ENCODE measurements at places on chromosomes 2 and 18.

DNA sequence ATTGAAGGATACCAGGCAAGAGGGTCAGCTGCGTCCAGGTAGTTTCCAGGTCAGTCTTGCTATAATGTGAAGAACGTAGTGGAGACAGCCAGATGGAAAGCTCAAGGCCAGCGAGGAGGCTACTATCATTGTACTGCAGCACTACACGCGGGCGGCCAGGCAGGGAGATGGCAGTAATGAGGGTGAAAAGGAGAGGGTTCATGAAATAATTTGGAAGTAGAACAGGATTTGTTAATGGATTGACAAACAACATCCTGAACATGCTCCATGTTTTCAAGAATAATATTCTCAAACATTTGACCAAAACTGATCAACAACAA lies 17.1 kb downstream of the SPIRE1 start:
- DNase-seq, result no peak

GRCh38 chr2:206361407-206362045 lies 81.8 kb upstream of the ADAM23 start:
- no peak for DNase-seq

GRCh38 chr2:133780099-133780996 lies 212.1 kb upstream of the NCKAP5 start:
- no peak for DNase-seq

GRCh38 chr18:57333940-57334339 lies 18.4 kb upstream of the ST8SIA3 start:
- DNase-seq, result no peak

DNA sequence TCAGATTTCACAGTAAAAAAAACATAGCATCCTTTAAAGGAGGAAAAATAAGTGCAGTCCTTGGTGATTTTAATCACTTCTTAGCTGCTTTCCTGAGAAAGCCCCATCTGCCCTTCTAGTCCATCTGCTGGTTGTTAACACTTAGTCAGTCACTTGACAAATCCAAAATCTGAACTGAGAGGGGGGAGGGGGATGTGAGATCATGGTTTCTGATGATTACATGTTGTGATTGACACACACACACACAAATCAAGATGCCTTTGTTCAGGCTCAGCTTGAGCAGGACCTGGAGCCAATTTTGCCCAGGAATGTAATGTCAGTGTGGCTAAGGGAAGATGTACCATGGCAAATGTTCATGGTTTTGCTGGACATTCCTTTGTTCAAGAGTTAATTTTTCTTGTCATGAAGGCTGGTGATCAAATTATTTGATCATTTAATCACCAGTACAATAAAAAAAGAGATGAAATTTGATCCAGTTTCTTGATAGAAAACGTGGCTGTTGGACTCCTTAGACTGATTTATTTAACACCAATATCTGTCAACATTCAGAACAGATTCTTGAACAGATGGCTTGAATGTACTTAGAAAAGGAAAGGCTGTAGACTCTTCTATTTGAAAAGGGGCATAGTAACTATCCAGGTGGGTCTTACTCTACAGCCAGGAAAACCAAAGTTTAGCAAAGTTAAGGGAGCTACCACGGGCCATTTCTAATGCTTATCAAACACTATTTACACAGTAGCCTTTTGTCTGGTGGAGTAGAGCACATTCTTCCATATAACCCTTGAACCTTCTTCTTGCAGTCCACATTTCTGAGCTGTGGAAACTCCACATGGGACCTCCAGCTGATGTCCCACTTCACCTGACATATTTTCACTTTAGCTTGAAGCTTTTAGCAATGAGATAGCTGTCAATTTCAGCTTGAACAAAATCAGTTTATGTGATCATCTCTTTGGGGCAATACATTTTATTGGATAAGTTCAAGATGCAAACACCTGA lies 408.7 kb downstream of the PIK3C3 start:
- no peak for DNase-seq

GRCh38 chr2:167963899-167964649 lies 283.3 kb downstream of the STK39 start:
- DNase-seq, result no peak

- DNase-seq, result no peak
These were observed 6.1 kb upstream of the FAM171B start for GRCh38 chr2:186687807-186688211.

DNA sequence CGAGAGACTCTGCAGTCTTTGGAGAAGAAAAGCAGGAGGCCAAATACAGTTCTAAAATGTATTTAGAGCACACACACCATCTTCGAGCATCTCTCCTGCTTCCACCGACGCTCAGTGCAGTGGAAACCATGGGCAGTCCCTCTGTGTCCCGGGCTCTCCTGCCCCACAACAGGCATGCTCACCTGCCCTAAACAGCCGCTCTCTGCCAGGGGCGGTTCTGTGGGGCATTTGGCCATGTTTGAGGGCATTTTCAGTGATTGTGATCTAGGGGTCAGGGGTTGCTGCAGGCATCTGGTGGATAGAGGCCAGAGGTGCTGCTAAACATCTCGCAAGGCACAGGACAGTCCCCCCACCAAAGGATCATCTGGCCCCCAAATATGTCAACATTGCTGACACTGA lies 55.8 kb downstream of the EMX1 start:
- DNase-seq, result no peak

- DNase-seq, result no peak
These were observed 39.7 kb upstream of the HDAC4 start for GRCh38 chr2:239440511-239440959.

- no peak for DNase-seq
These were observed 378.9 kb downstream of the NBAS start for GRCh38 chr2:15182275-15182674.

GRCh38 chr2:108536133-108536780 lies 2.0 kb downstream of the LIMS1 start:
- DNase-seq, result no peak

DNA sequence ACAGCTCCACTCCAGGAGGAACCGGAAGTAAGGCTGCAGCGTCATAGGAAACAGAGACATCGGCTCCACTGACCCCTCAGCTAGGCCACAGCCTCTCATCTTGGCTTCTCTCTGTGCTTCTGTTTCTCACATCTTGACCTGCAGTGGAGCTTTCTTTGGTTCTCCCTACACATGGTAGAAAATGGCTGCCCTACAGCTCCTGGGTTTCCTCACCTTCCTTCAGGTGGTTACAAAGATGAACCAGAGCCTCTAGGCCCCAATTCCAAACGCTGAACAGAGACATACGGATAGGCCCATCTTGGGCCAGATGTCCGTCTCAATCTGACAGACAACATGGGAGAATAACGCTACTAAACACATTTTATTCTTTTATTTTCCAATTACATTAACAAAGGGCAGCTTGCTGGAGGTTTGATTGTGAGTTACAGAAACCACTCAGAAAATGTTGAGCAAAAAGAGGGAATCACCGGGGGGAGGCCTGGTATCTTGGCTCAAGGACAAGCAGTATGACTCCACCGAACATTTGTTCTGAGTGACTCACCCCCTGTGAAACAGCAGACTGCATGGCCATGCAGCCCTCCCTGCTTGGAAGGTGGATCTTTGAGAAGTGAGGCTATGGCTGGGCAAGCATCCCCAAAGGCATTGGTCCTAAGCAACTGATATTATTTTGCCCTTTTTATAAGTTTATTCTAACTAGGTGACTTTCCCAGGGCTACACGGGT lies 303.5 kb downstream of the CDCA7 start:
- DNase-seq, result no peak

DNA sequence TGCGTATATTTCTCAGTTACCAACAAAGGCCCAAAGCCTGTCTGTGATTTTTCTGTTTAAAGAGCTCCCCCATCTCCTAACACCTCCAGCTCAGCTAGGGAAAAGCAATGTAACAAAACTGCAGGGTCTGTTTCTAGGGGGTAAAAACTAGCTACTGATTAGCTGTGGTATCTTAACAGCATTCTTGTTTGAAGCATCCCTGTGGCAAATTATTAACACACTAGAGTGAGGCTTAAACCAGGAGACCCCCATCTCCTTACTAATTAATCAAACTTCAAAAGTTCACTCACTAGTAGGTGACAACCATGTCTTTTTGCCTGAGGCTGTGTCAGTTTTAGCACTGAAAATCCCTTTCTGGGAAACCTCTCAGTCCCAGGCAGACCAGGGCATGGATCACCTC lies 186.2 kb upstream of the PARD3B start:
- DNase-seq, result no peak

- no peak for DNase-seq
These were observed 10.2 kb downstream of the GBX2 start for GRCh38 chr2:236157815-236158498.

DNA sequence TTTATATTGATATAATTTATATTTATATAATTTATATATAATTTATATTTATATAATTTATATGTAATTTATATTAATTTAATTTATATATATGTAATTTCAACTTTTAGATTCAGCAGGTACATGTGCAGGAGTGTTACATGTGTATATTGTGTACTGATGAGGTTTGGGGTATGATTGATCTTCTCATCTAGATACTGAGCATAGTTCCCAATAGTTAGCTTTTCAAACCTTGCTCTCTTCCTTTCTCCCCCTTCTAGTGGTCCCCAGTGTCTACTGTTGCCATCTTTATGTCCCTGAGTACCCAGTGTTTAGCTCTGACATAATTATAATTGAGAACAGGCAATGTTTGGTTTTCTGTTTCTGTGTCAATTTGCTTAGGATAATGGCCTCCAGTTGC lies 1335.3 kb upstream of the CDH2 start:
- no peak for DNase-seq

- DNase-seq, result no peak
These were observed 184.6 kb upstream of the HDAC4 start for GRCh38 chr2:239585422-239585821.

- DNase-seq, result no peak
These were observed 68.0 kb downstream of the DAW1 start for GRCh38 chr2:227939271-227940027.

GRCh38 chr2:199310771-199311585 lies 146.8 kb downstream of the SATB2 start:
- DNase-seq, result peak; percentile 61

- no peak for DNase-seq
These were observed 62.1 kb downstream of the TMEM17 start for GRCh38 chr2:62443886-62444285.

DNA sequence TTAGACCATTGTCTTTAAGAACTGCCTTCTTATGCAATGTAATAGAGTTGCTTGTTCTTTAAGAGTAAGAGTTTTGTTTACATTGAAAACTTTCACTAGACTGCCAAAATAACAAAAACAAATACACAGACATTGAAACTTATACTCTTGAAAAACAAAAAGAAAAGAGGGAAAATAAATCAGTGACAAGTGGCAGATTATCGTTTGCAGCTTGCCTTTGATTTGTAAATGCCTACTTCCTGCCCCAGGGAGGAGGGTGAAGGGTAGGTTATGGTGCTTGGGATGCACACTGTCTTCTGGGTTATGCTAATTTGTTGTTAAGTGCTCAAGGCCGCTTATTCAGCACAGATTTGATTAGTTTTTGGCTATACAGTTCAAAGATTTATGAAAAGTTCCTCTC lies 198.7 kb downstream of the TGIF1 start:
- no peak for DNase-seq

GRCh38 chr2:151827564-151828142 lies 568 bp downstream of the ARL5A start:
- DNase-seq, result no peak

DNA sequence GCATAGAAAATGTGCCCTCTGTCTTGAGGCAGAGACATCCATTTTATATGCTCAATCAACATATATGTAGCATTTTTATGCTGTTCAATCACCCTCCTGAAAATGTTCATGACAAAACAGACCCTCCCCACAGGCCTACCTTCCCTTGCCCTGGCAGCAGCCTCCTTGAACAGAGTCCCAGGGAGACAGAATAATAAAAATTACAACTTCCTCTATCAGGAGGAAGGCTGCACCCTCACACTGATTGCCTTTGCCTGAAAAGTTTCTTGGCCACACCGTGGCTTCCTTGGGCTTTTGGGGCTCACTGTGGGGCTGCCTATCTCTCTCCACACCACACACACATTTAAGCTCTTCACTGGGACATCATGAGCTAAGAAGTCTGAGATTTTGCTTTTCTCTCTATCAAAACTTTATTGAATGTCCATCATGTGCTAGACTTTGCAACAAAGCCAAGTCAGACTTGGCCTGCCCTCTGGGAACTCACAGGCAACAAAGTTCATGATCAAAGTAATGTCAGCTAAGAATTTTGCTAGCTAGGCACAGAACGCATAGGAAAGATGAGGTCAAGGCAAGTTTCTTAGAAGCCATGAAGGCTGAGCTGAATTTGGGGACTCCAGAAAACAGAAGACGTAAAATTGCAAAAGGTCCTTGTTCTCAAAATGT lies 101.6 kb downstream of the BCL2L11 start:
- DNase-seq, result no peak

DNA sequence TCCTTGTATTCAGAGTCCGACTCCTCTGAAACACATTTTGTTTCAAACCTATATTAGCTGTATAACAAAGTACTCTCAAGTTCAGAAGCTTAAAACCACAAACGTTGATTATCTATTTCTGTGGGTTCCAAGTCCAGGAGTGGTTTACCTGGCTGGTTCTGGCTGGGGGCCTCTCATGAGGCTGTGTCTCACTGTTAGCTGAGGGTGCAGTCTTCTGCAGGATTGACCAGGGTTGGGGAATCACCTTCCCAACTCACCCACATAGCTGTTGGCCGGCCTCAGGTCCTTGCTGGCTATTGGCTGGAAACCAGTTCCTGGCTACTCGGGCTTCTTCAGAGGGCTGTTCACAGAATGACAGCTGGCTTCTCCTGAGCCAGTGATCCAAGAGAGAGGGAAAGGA lies 18.0 kb upstream of the ATIC start:
- no peak for DNase-seq

DNA sequence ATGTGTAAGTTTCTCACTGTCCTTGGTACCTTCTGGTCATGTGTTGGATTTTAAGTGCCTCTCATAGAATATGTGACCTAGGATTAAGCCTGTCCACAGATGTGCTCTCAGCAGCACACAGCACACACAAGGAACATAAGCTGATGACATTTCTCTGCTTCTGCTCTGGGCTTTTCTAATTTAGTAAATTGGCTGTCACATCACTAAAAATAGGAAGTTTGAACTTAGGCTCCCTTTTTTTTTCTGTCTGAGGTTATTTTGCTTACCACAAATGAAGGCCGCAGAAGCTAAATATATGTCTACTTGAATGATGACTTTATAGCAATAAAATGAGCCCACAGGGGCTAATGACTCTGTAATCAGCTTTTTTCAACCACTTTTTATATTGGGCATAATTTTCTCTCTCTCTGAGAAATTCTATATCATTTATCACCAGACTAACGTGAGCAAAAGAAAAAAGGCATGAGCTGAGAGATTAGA lies 150.2 kb upstream of the KLHL14 start:
- DNase-seq, result no peak

- DNase-seq, result no peak
These were observed 25.4 kb downstream of the SP100 start for GRCh38 chr2:230441227-230441897.

Data from NCI-H1417 treated with DMSO at 0.1 percent for 48 hours (cell line).